ENCODE measurements at places on chromosomes 6 and 20. TPM values are rescaled to one million over a fixed set of nuclear protein-coding genes. Genes with fewer than 3 reads are reported as not detected.

The PPP1R3D gene
- 10.3 TPM for total RNA-seq

DNA sequence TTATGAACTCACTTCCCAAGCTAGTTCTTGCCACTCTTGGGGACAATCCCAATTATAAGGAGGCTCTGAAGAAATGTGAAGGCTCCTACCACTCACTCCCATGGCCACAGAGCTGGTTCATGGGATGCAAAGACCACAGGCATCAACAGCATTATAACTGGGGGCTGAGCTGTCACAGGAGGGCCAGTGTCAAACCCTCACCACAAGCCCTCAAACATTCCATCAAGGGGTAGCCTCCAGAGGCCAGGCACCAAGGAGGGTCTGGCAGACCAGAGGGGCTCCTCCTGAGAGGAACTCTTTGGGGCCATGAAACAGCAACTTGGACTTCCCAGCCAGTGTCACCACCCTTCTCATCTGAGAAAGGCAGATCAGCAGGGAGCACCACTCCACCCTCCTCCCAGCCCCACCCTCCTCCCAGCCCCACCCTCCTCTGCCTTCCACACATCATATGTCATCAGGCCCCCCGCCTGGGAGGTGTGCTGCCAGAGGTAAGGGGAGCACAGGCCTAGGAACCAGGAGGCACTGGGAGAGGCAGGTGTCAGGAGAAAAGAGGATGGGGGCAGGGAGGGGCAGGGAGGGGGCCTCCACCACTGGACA is 1.2 kb upstream of the TSPO2 start:
- H3K27ac ChIP-seq, result no peak overlapping the region
- no peak overlapping the region for H3K4me3 ChIP-seq
- DNase-seq, result no peak
- no peaks in the 10 kb centered on the region for H3K27me3 ChIP-seq

DNA sequence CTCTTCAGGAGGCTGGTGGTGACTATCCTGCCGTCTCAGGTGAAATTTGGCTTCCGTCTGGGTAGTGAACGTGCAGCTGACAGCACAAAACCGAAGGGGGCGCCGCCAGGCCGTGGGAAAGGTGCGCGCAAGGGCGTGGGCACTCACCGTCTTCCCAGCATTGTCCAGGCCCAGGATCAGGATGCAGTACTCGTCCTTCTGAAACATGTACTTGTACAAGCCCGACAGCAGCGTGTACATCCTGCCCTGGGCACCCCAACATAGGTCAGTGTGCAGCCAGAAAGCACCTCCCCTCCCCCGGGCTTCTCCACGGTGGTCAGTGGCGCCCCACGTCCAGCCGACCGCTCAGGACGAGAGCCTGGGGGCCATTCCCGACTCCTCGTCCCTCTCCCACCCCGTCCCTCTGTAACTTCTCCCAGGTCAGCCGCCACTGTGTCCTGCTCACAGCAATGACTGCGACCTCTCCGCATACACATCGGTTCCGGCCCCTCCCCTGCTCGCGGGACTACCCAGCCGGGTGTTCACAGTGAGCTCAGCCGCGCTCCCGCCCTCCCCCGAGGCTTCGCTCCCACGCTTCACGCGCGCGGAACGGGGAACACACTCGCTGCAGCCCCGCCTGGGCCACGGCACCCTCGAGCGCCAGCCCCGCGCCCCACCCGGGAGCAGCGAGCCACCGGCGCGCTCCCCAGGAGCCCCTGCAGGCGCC is 771 bp downstream of the ARFRP1 start:
- peak; percentile 72 for DNase-seq
- peak overlapping the region; percentile 87 for H3K27ac ChIP-seq
- no peaks in the 10 kb centered on the region for H3K27me3 ChIP-seq
- H3K4me1 ChIP-seq, result peaks cover 58% of the 10 kb centered on the region
- H3K4me3 ChIP-seq, result peak overlapping the region; percentile 90

DNA sequence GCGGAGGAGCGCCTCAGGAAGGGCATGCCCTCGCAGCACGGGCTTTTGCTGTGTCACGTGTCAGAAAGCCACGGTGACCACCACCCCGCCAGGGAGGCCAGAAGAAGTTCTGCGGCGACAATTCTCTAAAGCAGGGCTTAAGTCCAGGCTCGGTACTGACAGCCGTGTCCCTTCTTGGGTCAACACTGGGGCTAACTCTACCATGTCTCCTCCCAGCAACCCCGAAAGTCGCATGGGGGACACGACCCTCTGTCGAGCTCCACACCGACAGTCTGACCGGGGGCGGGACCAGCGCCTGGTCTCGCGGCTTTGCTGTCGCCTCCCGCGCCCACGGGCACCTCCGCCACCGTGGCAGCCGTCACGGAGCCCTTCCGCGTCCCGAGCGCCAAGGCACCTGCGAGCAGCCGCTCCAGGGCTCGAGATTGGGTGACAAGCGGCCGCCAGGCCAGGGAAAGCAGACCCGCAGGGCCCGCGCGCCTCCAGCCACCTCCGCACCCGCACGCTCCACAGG is 534 bp downstream of the NANP start:
- H3K27me3 ChIP-seq, result no peaks in the 10 kb centered on the region
- DNase-seq, result peak; percentile 47
- peak overlapping the region; percentile 84 for H3K4me3 ChIP-seq
- peak overlapping the region; percentile 92 for H3K27ac ChIP-seq
- H3K4me1 ChIP-seq, result peaks cover 24% of the 10 kb centered on the region

GRCh38 chr6:72363844-72364740 is 257.8 kb upstream of the KCNQ5 start:
- no peak overlapping the region for H3K27ac ChIP-seq
- H3K27me3 ChIP-seq, result peaks cover 2% of the 10 kb centered on the region
- no peak for DNase-seq
- H3K36me3 ChIP-seq, result no peaks in the 10 kb centered on the region
- no peaks in the 10 kb centered on the region for H3K4me1 ChIP-seq
- no peak overlapping the region for H3K4me3 ChIP-seq

All from activated CD4-positive, alpha-beta memory T cell treated with anti-CD3 and anti-CD28 coated beads, Interleukin-2, amount 10 ng/mL, durations not matched to agents 7 days and 5 days (primary cell).